ENCODE measurements at places on chromosomes 2 and 18. TPM values are rescaled to one million over a fixed set of nuclear protein-coding genes. Genes with fewer than 3 reads are reported as not detected.

DNA sequence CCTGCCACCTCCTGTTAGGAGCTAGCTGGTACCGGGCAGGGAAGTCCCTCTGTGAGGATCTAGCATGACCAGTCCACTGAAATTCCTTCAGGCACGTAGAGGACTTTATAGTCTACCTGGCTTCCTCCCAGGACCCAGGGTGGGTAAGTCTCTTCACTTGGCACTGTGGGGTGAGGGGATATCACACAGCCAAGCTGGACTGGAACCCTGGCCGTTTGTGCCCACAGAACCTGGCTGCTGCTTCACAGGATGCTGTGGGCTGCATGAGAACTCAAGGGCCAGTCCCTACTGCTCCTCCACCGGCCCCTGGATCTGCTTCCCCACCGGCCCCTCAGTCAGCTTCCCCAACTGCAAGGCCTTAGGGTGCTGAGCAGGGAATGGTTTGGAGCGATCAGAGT lies 35.8 kb downstream of the HS1BP3 start:
- no peak for DNase-seq

DNA sequence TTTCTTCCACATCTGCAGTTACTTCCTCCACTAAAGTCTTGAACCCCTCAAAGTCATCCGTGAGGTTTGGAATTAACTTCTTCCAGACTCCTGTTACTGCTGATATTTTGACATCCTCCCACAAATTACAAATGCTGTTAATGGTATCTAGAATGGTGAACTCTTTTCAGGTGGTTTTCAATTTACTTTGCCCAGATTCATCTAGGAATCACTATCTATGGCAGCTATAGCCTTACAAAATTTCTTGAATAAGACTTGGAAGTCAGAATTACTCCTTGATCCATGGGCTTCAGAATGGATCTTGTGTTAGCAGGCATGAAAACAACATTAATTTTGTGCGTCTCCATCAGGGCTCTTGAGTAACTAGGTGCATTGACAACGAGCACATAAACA lies 19.9 kb downstream of the EPAS1 start:
- no peak for DNase-seq

GRCh38 chr2:11129598-11130449 lies 25.4 kb upstream of the SLC66A3 start:
- peak; percentile 31 for DNase-seq

DNA sequence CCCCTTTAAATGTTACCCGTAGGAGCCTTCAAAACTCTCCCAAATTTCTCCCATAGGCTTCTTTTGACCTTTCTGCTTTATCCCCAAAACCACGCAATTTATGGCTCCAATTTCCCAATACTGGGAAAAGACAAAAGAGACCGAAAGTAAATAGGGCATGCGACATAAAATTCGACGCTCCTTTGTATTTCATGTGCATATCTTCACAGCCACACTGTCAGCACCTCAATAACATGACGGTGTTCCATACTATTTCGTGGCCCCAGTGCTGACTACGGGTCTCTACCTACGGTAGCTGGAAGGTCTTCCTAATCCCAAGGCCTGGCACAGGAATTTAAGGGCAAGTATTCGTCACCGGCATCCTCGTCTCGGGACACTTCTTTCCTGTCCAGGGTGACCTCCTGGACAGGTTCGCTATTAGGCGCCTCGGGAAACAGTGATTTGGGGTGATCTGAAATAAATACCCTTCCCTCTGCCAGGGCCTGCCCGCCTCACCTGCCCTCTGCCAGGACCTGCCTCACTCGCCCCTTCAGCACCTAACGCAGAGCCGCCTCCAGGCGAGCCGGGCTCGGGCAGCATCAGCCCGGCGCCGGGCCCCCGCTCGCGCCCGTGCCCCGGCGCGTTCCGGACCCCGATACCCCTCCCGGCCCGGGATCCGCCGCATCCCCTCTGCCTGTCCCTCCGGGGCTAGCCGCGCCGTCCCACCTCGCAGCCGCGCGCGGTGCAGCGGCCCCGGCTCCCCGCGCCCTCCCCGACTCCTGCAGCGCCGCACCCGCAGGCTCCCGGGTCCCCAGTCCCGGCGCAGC lies 680 bp downstream of the DTNB start:
- peak; percentile 50 for DNase-seq

GRCh38 chr2:205808486-205809121 lies 126.3 kb downstream of the NRP2 start:
- no peak for DNase-seq

DIPK1C gene
- not detected for total RNA-seq
